Effector memory CD4-positive, alpha-beta T cell (primary cell): ENCODE measurements at places on chromosomes 11 and 22.

- no peak for DNase-seq
Observed at GRCh38 chr11:68601147-68601546, 83.2 kb upstream of the GAL start.

GRCh38 chr22:17265649-17266248 is 46.5 kb upstream of the ADA2 start:
- DNase-seq: no peak

DNA sequence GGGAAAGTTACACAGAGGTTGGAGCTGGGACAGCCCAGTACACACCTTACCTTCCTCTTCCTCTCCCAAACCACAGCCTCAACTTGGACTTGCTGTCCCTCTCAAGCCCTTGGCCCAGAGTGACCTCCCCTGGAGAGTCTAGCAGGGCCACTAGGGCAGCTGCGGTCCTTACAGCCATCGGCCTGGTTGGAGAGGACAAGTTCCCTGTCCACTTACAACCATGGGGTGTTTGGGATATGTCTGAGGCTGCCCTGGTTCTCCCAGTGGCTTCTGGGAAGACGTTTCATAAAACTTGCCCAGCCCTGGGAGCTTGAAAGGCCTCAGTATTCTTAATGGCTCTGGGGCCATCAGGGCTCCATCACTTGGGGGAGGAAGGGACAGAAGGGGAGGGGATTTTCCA is 13.1 kb upstream of the DGKZ start:
- no peak for DNase-seq

GRCh38 chr11:129455756-129456655 is 80.4 kb downstream of the BARX2 start:
- DNase-seq: no peak

GRCh38 chr11:43962383-43963278 is 20.2 kb downstream of the C11orf96 start:
- no peak for DNase-seq

DNA sequence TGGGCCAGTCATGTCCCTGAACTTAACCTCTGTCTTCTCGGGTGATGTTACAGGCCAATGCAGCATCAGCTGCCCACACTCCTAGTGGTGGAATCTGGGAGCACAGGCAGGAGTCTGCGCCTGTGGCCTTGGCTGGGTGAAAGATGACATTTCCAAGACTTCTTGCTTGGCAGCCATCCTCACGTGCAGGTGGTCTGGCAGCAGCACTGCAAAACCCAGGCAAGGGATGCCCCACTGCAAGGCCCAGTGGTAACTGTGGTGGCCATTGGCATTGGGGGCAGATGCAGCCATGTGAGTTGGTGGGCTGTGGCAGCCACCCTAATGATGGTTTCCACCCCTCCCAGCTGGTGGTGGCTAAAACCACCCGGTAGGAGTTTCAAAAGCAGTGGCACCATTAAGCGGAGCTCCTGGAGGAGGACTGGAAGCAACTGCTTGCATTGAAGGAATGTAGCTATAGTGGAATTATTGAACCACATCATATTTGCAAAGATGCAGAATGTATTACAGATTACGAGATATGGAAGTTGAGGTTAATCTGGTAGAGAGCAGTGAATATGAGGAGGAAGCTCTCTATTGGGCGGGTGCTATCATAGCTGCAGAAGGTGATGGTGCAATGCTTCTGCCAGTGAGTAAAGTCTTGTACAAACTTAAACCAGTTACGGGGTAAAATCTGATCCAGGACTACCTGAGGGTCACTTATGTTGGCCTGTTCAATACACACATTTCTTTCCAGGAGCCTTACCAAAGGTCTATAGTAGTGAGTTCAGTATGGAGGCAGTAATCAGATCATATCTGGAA is 120.7 kb upstream of the TOP3B start:
- DNase-seq: no peak

DNA sequence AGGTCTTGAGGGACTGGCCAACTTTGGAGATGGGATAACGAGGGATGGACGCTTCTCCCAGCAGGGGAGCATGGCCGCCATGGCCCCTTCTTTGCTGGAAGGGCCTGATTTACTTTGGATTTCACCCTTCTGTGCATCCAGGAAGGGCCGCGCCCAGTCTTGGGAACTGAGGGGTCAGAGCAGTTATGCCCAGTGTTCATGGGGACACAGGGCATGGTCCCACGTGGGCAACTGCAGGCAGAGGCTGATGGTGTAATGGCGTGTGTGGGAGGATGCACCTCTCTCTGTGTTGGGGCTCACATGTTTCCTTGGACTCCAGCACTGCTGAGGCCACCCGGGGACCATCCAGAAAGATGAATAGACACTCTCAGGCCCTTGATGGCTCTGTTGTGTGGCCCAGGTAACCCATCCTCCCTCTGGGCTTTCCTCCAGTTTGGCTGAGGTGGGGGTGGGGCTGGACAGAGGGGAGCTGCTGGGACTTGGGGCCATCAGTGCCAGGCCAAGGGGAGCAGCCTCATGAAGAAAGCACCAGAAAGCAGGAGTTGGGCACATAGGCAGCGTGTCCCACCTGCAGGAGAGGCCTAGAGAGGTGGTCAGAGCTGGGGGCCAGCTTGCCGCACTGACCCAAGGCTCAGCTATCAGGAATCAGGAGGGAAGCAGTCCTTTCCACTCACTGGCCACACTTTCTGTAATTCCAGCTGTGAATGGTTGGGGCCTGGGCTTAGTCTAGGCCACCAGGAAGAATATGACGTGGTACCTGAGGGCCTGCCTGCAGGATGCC is 1033.9 kb downstream of the TBC1D22A start:
- no peak for DNase-seq

- no peak for DNase-seq
Observed at GRCh38 chr22:33013531-33014162, 44.5 kb downstream of the SYN3 start.

- DNase-seq: no peak
Observed at GRCh38 chr22:27283240-27283639, 518.3 kb downstream of the MN1 start.

DNA sequence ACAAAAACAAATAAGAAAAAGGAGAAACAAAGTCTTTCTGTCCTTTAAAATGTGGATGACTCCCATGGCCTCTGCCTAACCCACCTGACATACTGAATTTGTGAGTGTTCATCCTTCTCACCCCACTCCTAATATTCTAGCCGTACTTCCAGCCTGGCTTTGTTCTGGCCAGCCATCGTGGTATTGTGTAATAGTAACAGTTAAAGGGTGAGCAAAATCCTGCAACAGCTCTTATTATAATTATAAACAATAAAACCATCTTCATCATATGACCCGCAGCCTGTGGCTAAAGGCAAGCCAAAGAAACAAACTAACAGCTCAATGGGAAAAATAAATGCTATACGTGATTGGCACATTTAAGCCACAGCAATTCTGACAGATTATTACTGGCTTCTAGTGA is 721.6 kb upstream of the TENM4 start:
- no peak for DNase-seq

- no peak for DNase-seq
Observed at GRCh38 chr11:118609380-118610224, 2.2 kb downstream of the PHLDB1 start.

GRCh38 chr11:10623797-10624761 is 55.6 kb upstream of the LYVE1 start:
- no peak for DNase-seq

DNA sequence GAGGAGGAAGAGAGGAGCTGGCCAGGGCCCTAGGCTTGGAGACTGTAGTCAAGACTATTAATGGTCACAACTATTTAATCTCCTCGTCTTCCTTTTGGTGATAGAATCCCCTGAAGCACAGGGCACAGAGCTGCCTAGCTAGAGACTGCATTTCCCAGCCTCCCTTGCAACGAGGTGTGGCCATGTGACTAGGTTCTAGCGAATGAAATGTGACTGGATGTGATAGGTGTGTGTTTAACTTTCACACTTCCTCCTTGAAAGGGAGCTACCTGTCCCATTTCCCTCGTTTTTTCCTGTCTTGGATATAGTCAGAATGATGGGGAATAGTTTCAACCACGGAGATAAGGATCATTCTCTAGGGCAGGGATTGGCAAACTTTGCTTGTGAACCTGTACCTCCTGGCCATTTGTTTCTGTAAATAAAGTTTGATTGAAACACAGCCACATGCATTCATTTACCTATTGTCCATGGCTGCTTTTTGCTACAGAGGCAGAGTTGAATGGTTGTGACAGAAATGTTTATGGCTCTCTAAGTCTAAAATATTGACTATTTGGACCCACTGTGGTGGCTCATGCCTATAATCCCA is 313.5 kb downstream of the MIAT start:
- no peak for DNase-seq

DNA sequence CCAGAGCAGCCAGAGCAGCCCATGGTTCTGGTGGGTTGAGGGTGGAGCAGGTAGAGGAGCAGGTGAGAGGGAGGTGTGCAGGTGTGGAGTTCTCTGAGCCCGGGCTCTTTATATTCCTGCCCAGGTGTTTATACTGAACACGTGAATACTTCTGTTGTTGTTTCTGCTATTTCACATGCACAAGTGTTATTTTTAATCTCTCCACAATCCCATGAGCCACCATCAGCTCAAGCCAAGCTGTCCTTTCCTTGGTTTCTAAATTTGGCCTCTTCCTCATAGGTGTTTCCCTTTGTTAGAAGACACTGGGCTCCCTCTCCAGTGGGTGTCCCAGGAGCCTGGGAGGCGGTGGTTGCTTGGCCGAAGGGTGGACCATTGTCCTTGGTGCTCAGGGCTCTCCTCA is at the start of gene KRTAP5-3:
Gene KRTAP5-3, minus strand, starts transcription at position 101 of the 400 bp plus-strand sequence. Its CDS starts 78 bp downstream, at position 23.
- no peak for DNase-seq

- no peak for DNase-seq
Observed at GRCh38 chr22:45998638-45999378, 21.8 kb upstream of the WNT7B start.

DNA sequence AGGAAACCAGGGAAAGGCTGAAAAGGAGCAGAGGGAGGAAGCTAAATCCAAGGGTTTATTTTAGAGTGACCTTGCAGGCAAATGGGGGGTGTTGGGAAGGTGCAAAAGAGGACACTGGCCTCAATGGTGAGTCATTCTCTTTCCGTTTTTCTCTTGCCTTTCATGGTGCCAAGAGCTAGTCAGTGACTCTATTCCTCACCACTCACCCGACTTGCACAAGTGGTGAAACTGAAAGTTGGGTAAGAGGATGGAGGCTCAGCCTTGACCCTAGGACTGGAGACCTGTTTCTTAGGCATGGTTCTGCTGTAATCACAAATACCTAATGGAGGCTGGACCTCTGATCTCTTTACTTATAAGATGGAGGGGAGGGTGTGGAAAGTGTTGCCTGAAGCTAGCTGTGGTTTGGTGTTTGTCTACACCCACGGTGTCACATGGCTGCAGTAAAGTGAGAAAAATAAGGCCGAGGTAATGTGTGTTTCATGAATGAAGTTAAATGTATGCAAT is 67.3 kb upstream of the CREB3L1 start:
- no peak for DNase-seq

GRCh38 chr22:38921806-38922205 is 35.6 kb upstream of the APOBEC3A start:
- DNase-seq: no peak

DNA sequence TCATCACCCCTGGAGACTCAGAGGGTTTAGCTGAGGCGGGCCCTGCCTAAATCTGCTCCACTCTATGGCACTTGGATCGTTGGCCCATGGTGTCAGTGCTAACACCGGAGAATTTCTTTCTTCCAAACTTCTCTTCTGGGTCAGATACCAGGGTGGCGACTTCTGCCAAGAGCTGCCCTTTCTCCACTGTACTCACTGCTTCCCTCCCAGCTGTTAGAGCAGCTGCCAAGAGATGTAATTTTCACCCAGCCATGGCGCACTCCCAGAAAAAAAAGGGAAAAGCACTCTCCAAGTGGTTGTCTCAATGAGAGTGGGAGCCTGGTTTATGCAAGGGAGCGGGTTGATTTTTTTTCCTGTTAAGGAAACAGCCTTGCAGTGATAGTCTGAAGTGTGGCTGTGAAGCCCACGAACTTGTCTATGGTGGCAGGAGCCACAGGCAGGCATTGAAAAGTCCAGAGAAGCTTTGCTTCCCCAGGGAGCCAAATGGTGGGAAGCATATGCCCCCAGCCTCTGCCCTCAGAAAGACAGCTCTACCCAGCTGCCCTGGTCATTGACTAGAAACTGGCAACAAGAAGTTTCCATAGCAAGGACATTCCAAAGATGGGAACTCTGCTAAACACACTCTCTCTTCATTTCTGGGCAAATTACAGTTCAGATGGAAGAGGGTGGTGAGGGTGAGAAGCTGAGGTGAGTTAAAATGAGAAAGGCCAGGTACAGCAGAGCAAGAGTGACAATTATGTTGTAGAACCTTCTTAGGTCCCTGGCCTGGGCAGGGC is 10.7 kb downstream of the PCSK7 start:
- DNase-seq: no peak

DNA sequence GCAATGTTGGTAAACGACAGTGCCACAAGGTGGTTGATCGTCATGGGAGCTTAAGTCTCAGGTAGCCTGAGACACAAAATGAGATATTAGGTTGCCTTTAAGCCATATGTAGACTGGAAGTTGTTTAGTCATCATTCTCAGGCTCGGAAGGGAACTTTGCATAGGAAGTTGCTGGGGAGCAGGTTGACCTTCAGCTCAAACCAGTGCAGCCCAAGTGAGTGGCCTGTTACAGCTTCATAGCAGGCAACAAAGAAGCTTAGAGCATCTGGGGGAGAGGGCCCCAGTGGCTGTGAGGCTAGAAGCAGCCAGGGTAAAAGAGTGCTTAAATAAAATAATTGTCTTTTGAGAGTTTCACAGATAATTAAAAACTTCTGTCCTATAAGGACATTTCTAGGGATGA is 404.0 kb downstream of the GUCY1A2 start:
- no peak for DNase-seq

GRCh38 chr11:656866-657265 is 19.8 kb downstream of the DRD4 start:
- DNase-seq: no peak

GRCh38 chr11:22780952-22781593 is 48.5 kb downstream of the SVIP start:
- no peak for DNase-seq

DNA sequence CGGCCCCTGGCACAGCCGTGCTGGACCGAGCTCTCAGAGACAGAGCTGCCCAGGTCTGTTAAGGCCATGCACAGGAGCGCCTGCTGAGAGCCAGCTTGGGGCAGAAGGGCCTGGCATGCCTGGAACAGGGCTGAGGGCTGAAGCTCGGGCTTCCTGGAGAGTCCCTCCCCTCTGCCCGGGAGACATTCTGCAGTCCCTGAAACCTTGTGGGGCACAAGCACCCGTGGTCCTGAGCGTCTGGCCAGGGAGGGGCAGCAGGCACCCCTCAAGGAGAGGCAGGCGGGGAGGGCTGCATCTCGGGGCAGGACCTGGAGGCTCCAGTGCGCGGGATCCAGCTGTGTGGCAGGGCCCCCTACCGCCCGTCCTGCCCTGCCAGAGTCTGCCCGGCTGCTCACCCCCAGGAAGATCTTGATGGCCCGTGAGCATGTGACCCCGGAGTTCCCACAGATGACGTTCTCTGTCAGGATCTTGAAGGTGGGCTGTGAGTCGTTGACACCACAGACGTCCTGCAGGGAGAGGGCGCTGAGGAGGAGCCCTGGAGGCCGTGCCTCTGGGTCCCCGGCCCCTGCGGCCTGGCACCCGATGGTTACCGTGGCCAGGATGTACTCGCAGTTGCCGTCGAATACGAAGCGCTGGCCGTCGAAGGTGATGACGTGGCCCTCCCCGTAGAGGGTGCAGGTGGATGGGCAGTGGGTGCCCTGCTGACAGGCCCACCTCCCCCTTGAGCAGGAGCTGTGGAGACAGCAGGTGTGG is 10.9 kb downstream of the MUC6 start:
- no peak for DNase-seq

- no peak for DNase-seq
Observed at GRCh38 chr11:71286701-71287643, 34.6 kb upstream of the SHANK2 start.
